NT2/D1 (cell line): ENCODE measurements at places on chromosomes 1 and 21.
A peak's percentile ranks its signal among the peaks of the same experiment; 100 is the strongest.

- no peak for DNase-seq
These were observed 9.4 kb downstream of the USP48 start for GRCh38 chr1:21773585-21773984.

- no peak for DNase-seq
These were observed 30.3 kb downstream of the SMIM12 start for GRCh38 chr1:34829250-34829649.

- DNase-seq: no peak
These were observed 7.1 kb upstream of the KCNQ4 start for GRCh38 chr1:40776236-40777072.

DNA sequence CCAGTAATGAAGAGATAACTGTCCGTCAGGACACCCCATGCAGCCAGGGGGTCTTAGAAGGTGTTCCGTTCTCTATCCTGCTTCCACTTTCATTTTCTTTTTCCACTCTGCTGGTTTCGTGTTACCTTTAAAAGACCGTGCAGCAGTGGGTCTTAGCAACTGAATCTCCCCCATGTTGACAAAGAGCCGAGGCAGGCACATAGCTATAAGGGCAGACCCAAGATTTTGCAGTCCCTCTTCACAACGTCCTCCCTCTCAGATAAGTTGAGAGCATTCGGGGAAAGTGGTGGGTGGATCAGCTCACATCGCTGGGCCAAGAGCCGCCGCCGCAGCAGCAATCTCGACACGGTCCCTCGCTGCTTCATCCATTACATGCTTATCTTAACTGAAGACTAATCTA, 355.5 kb downstream of the LMO4 start:
- DNase-seq: no peak

GRCh38 chr1:7153464-7153863, 368.2 kb downstream of the CAMTA1 start:
- no peak for DNase-seq

DNA sequence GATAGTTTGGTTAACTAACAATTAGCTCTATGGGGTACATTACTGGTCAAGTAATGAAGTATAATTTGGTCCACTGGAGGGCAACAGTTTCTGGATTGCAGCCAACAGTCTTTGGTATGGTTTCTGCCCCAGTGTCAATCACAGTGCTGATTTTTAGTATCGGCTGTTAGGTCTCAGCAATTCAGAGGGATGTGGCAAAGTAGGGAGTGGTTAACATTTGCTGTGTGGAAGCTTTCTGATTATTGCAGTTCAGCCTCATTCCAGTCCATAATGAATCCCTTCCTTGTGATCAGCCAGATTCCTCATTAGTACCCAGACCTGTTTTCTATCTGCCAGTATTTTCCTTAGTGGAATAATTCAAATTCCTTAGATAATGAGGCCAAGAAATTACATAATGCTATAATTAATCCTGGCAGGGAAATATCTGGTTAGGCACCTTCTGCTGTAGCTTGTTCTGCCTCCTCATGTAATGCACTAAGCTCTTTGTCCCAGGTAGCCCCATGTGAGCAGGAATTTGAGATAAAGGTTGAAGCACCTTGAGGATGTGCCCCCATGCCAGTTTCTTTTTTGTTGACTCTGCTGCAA, 14.0 kb downstream of the F3 start:
- DNase-seq: no peak

DNA sequence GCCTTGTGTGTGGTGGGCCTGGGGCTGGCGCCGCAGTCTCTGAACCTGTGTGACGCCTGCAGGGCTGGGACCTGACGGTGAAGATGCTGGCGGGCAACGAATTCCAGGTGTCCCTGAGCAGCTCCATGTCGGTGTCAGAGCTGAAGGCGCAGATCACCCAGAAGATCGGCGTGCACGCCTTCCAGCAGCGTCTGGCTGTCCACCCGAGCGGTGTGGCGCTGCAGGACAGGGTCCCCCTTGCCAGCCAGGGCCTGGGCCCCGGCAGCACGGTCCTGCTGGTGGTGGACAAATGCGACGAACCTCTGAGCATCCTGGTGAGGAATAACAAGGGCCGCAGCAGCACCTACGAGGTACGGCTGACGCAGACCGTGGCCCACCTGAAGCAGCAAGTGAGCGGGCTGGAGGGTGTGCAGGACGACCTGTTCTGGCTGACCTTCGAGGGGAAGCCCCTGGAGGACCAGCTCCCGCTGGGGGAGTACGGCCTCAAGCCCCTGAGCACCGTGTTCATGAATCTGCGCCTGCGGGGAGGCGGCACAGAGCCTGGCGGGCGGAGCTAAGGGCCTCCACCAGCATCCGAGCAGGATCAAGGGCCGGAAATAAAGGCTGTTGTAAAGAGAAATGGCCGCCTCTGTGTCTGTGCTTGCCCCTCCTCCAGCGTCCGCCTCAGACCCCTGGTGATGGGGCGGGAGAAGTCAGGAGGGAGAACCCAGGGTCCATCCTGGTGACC, 788 bp downstream of the ISG15 start:
- DNase-seq: no peak

DNA sequence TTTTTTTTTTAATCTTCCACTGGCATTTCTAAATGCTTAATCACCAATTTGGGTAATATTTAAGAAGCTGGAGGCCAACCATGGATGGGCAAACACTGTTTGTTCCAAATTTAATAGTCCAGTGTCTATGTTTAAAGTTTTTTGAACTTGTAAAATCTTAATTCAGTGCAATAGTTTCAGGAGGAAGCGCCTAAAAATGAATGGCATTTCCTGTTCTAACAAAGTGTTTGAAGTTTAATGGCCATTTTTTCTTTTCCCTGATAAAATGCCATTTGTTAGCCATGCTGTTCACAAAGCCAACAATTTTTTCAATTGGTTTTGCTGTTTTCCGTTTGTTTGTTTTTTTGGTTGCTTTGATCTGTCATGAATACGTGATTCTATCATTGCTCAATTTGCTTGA, 552.1 kb downstream of the LMO4 start:
- DNase-seq: no peak

GRCh38 chr1:168476588-168477385, 67.0 kb downstream of the XCL2 start:
- DNase-seq: no peak

DNA sequence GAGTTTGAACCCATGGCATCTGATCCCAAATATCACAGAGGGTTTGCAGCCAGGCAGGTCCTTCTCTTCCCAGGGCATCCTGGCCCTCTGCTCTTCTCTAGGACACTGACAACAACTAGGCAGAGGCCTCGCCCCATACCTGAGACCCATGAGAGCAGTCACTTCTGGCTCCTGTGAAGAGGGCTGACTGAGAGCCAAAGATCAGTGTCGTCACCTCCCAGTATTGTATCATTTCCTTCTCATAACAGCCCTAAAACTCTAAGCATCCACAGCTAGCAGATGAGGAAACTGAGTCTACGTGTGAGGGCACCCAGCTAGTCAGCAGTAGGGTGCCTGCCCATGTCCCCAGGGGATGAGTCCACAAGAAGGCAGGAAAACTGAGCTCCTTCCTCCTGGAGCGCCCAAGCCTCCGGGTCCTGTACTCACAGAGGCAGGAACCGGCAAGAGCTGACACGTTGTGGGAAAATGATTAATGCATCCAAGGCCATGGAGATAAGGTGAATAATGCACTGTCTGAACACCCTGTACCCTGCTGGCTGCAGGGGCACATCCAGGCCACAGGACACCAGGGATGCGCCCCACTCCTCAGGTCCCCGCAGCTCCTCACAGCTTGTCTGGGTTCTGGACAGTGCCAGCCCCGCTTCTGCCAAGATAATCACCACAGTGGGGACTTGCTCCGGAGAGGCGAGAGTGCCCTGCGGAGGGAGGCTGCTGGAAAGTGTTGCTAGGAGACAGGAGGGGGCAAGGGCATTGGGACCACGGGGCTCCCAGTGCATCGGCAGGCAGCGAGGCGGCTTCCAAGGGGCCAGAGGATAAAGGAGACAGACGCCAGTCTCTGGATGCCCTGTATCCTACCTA, 340.0 kb downstream of the NPHP4 start:
- DNase-seq: no peak

- no peak for DNase-seq
These were observed 915.6 kb downstream of the AMY1C start for GRCh38 chr1:104665300-104665699.

DNA sequence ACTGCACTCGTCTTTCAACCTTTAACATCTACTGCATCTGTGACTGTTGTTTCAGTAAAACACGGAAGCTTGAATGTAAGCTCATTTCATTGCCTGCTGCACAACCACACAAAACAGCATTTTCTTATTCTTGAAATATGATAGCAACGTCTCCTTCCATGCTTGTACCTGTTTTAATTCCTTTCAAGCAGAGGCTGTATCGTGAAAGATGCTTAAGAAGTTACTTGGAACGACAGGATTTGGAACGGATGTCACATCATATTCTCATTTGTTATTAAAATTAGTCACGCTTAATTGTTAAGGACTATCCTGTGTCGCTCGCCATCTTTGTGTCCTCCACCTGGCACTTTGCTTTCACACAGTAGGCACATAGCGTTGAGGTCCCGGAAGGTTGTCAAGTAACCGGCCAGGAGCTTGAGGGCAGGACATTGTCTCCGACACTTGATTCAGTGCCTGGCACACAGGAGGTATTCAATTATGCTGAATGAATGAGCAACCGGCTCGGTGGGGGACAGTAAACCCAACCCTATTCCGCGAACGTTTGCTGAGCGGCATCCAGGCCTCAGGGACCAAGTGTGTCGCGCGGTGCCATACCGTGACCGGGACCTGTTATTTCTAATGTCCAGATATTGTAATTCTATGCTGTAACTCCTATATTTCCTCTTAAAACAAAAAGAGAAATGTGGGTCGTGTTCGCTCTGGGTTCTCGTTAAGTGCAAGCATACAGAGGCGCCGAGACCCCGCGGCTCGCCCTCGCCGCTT, 499 bp upstream of the SH3GLB1 start:
- DNase-seq: no peak

- DNase-seq: no peak
These were observed 80.3 kb upstream of the WNT4 start for GRCh38 chr1:22223176-22223575.

DNA sequence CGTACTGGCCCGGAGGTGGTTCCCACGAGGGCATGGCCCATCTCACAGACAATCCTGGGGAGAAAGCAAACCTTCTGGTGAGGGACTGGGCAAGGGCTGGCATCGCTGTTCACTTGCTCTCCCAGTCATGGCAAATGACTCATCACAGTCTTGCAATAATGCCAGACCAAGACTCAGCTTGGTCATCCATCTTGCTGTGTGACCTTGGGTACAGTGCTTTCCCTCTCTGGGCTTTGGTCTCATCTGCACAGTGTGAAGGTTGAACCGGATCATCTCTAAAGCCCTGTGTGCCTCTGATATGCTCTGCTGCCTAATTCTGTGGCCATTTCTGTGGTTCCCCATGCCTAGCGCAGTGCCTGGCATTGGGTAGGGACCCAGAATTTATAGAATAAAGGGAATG, 143.6 kb upstream of the CD34 start:
- DNase-seq: no peak

GRCh38 chr1:63662056-63662836, 69.0 kb downstream of the PGM1 start:
- no peak for DNase-seq

DNA sequence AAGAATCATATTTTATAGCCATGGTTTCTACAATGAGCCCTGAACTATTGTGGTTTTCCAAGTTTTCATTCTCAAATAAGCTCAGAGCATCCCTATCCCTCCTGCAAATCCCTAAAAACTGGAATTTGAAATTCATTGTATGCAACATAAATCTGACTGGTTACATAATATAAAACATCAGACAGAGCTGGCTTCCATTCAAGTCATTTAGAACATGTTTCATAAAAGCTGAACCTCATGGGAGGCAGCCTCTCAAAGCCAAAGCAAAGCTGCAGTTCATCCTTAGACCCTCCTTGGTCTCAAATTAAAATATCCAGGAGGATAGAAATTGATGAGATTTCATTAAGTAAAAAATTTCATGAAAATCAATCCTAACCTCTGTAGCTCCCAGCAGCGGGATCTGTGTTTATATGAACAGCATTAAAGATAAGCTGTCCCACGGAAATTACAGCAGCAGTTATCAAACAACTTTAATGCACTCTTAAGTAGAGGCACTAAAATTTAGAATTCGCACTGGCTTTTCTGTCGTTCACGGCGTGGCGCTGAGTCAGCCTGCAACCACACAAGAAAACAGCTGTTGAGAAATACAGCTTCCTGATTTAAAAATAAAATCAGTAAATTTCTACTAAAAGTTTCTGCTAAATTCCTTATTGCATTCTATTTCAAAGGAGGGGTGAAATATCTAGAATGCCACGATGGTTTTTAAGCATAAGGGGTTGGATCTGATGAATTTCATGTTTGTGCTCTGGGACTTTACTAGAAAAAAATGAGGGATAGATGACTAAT, 99.9 kb upstream of the TIAM1 start:
- no peak for DNase-seq

DNA sequence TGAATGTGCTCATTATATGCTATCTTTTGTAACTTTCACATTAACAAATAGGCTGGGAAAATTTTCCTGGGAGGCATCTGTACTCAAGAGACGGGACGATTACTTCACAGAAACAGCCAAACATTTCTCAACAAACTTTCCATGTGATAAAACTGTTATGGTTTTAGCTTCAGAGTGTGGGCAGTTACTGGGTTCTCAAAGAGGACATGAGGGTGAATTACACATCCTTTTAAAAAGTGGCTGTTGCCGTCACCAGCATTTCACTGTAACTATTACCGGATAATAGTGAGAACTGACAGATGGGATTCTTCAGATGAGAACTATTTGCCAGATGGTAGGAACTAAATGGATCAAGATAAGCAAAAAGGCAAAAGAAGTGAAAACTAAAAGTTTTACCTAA, 109.1 kb downstream of the APP start:
- no peak for DNase-seq

- peak; percentile 16 for DNase-seq
These were observed 68.7 kb upstream of the LRIF1 start for GRCh38 chr1:111032295-111032897.

GRCh38 chr1:159014003-159014571, 4.4 kb downstream of the IFI16 start:
- DNase-seq: no peak

GRCh38 chr1:68148631-68149030, 83.7 kb downstream of the WLS start:
- no peak for DNase-seq

GRCh38 chr1:230797376-230797920, 50.3 kb downstream of the CAPN9 start:
- no peak for DNase-seq

GRCh38 chr1:244494653-244495052, 33.6 kb downstream of the CATSPERE start:
- DNase-seq: no peak

GRCh38 chr1:151613282-151613780, 1.5 kb downstream of the SNX27 start:
- DNase-seq: no peak

DNA sequence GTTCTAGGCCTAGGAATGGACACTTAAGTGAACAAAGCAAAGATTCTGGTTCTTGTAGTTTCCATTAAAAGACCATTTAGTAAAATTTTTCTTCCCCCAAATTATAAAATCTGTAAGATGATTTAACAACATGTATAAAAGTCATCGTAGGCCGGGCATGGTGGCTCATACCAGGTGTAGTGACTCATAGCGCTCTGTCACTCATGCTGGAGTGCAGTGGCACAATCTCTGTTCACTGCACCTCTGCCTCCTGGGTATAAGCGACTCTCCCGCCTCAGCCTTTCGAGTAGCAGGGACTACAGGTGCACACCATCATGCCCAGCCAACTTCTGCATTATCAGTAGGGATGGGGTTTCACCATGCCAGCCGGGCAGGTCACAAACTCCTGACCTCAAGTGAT, 9.1 kb downstream of the ASPM start:
- no peak for DNase-seq
